ENCODE measurements at places on chromosomes 7 and 10. TPM values are rescaled to one million over a fixed set of nuclear protein-coding genes. Genes with fewer than 3 reads are reported as not detected.

OR2A7 gene
- 2.0 TPM for total RNA-seq

SH2D4B gene
- total RNA-seq = 0.23 TPM

ZNF804B gene
- not detected for total RNA-seq

SYT15 gene
- 0.60 TPM for total RNA-seq

SPDYE8 gene
- total RNA-seq = not detected

EXOC6 gene
- total RNA-seq = 12.5 TPM

SUFU gene
- total RNA-seq = 10.6 TPM

RSBN1L gene
- 25.3 TPM for total RNA-seq

DNA sequence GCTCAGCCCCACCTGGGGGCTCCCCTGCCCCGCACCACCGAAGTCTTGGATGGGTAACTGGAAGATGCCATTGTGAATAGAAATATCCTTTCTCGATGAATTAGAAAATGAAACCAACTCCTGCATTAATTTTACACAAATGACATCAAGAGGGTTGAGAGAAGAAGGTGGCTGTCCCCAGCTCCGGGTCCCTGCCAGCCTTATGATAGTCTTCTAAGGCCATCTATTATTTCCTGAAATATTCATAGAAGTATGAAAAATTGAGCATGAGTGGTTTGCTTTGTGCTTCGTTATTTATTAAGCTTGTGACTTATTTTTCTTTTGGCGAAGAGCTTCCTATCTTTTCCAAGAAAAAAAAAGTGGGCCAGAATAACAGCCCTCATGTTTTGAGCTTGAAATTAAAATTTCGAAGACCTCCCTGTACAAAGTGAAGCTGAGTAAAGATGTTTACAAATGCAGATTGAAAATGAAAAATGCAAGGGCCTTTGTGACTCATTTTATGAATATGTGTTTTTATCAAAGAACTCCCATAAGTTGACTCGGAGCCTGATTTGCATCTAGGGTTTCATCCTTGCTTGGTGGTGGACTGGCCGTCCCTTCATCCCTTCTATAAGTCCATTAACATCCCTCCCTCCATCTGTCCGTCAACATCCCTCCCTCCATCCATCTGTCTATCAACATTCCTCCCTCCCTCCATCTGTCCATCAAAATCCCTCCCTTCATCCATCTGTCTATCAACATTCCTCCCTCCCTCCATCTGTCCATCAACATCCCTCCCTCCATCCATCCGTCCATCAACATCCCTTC lies 20.5 kb upstream of the CFAP46 start:
- DNase-seq = no peak

DNA sequence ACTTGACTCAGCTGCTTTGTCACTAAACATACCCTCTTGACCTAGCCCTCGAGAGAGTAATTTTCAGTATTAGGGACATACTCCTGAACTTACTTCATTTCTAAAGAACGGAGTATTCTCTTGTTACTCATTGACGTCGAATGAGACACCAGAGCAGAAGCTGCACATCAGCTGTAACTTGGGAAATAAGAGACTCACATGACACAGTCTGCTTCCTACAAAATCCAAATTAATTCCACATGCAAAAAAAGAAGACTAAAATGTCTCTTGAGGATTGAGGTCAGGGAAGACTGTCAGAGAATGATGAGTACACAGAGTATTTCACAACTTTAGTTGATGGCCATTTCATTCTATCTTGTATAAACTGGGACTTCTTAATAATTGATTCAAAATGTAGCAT lies 114.7 kb upstream of the EGFR start:
- no peak for DNase-seq

- no peak for DNase-seq
Measured at GRCh38 chr10:126101736-126102135, 205.4 kb downstream of the FANK1 start.

- DNase-seq = no peak
Measured at GRCh38 chr7:121109145-121109544, 120.6 kb downstream of the CPED1 start.

- no peak for DNase-seq
Measured at GRCh38 chr10:71391701-71392100, 5.0 kb upstream of the CDH23 start.

DNA sequence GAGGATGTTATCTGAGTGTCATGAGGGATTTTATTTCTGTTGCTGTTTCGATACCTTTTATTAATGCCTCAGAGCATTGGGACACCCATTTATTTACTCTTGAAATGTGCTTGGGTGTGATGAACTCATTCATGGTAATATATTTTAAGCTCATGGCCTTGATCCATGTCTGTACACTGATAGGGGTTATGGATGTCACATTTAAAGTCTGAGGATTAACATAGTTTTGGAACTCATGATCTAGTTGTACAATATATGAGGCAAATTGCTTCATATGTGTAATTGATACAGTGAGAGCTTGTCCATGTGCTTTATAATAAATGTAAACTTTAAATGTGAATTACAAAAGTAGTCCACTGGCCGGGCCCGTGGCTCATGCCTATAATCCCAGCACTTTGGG lies 23.0 kb upstream of the ZRANB1 start:
- DNase-seq = no peak

DNA sequence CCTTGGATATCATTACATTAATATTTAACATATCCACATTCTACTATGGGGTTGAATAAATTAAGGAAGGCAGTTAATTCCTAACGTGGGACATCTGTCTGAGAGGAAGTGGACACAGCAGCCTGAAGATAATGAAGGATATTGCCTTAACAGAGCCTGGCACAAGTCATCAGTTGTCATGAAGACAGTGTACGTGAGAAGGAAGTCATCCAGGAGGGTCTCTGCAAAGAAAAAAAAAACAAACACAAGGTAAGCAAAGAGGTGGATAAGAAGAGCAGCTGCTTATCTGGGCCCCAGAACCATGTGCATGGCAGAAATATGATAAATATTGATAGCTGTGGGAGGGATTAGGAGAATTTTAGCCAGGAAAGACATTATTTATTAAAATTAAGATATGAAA lies 190.0 kb downstream of the RAPGEF5 start:
- DNase-seq = no peak

DNA sequence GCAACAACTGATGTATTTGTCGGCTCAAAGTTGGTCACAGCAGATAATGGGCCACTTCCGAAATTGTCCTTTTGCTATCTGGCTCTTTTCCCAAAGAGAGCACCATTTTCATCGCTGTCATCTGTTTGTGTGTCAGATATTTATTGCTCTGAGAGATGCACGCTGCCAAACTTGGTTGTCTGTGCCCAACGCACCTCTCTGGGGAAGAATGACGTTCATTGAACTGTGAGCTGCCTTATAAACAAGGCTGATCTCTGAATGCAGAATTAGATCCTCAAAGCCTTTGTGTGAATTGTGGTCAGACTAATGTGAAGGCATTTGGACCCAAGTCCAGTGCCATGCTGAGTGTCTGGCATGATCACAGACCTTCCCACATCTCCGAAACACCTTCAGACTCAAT lies 174.7 kb upstream of the LYZL1 start:
- no peak for DNase-seq

GRCh38 chr7:116687801-116688201 lies 15.8 kb downstream of the MET start:
- DNase-seq = no peak

- no peak for DNase-seq
Measured at GRCh38 chr10:90712529-90712928, 145.3 kb downstream of the HTR7 start.

DNA sequence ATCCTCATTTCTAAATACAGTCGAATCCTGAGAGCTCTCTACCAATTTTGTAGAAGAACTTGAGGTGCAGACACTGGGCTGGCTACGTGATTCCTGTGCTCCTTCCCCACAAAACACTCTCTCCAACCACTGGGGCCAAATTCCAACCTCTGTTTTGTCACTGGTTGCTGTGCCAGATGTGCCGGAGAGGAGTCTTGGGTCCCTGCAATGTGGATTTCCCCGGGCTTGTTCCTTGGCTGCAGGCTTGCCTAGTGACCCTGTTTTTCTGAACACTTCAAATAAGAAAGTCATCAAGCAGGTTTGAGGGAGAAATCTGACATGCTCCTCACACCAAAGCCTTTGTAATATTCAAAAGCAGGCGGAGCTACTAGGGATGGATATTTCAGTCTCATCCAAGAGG lies 44.4 kb upstream of the AGBL3 start:
- DNase-seq = no peak

GRCh38 chr7:157496416-157497275 lies 159.8 kb downstream of the DNAJB6 start:
- no peak for DNase-seq

DNA sequence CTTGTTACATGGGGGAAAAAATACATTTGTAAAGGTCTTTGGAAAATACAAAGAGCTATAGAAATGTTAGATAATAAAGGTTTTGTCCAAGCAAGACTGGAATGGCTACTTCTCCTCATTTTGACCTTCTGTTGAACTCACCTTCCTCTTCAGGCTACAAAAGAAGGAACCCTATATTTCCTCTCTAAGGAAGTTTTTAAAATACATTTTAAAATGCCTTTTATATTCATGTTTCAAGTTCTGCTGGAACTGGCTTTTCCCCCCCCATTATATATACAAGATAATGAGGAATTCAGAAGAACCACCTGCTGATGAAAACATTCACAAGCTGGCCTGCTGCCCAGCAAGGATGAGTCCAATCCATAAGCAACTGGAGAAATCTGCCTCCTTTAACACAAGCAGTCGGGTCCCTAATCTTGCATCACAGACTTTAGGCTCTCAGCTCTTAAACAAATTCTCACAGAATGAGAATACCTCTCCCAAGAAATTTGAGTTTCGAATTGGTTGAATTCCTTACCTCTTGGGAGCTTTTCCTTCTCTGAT lies 44.6 kb downstream of the MTERF1 start:
- DNase-seq = no peak

GRCh38 chr7:158811894-158812293 lies 17.4 kb downstream of the ESYT2 start:
- DNase-seq = no peak

DNA sequence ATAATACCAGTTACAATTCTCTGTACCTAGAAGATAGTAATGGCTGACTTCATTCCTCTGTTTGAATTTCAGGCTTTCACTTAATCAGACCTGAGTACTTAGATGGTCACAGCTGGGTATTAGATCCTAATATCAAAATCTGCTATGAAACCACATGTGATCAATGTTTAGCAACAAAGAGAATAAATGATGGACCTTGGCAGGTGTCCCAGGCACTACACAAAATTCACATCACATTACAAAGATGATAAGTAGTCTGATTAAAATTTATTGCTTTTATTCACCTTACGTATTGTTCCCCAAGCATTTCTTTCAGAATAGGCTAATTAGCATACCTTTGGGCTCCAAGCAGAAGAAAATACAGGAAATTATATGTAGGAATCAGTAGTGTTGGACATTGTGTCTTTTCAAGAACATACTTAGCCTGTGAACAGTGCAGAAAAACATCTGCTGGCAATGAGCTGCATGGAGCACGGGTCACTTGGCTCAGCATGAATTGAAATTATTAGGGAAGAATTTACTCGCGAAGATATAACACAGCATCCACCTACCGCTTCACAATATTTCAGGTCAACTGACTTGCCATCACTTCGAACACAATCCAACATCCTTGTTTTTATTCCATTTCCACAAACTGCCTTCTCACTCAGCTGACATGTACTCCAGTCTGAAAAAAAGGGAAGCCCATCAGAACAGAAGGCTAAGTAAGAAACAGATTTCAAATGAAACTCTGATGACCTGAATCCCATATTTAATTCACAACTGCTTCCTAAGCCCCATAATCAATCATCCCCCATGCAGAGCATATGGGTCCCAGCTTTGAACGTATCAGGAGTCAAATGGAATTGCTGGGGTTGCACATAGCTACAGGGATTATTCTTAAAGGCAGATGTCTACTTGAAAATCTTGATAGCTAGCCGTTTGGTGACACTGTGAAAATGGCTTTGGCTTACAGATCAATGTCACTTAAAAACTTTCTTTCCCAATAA lies 421.0 kb downstream of the THSD7A start:
- DNase-seq = no peak

GRCh38 chr7:23468526-23469149 lies 1.7 kb downstream of the IGF2BP3 start:
- peak; percentile 34 for DNase-seq

- no peak for DNase-seq
Measured at GRCh38 chr7:22330903-22331302, 26.1 kb downstream of the RAPGEF5 start.

DNA sequence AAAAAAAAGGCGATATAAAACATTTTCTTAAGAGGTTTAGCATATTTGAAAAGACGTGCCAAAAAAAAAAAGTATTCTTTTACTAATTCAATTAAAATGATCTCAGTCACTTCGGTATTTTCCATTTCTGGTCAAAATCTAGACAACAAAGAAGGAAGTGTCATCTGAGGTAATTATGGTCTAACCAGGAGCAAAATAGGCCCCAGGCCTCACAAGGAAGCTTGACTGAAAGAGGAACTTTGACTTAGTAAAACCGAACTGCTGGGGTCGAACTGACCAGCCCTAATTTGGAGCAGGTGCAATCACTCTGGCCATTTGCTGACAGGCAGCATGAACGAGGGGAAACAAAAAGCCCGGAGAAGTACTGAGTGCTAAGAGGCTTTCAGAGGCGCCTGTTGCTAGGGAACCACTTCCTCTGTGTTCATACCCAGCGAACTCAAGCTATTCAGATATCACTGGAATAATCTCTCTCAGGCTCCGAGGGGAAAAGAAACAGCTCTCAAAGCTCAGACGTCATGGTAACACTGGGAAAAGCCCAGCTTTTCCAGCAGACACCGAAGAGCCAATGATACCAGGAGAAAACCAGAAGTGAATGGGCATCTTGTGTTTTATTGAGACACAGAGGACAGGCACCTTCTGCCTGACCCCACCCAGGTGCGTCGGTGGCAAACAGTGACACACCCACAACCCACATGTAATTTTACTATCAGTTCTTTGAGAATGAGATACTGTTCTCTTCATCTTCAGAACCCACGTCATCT lies 126.5 kb downstream of the FAM107B start:
- no peak for DNase-seq

GRCh38 chr7:158994687-158995086 lies 138.3 kb downstream of the DYNC2I1 start:
- no peak for DNase-seq

DNA sequence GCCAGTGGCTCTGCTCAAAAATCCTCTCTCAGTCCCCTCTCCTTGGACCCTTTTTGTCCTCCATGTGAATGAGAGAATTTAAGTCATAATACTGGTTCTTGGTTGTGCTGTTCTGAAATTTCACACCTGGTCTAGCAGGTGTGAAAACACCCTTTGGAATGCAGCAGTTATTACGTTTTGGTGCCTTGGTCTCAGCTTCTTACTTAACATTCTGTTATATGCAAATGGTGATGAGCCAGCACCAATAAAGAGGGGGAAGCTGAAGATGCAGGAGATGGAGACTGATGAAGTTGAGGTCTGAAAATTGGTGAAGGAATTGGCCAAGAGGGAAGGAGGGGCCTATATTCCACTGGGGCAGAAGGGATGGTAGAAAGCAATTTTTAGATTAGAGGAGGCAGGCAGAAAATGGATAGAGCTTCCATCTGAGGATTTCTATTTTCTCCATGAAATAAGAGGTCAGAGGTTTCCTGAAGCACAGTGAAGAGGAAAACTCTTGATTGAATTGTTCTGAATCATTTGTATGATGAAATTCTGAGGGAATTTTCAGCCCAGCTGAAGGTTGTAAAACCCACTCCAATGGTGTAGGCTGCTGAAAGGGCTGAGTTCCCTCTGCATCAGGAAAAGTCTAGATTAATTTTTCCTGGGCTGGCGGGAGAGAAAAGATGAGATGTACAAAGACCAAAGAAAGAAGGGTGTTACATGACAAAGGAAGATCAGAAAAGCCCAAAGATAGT lies 94.0 kb upstream of the FAM180A start:
- DNase-seq = no peak

- DNase-seq = no peak
Measured at GRCh38 chr10:127921753-127922145, 14.8 kb downstream of the PTPRE start.

All from Caco-2 (cell line).